A673 (cell line): ENCODE measurements at places on chromosomes 6 and 20. TPM values are rescaled to one million over a fixed set of nuclear protein-coding genes. Genes with fewer than 3 reads are reported as not detected.

DNA sequence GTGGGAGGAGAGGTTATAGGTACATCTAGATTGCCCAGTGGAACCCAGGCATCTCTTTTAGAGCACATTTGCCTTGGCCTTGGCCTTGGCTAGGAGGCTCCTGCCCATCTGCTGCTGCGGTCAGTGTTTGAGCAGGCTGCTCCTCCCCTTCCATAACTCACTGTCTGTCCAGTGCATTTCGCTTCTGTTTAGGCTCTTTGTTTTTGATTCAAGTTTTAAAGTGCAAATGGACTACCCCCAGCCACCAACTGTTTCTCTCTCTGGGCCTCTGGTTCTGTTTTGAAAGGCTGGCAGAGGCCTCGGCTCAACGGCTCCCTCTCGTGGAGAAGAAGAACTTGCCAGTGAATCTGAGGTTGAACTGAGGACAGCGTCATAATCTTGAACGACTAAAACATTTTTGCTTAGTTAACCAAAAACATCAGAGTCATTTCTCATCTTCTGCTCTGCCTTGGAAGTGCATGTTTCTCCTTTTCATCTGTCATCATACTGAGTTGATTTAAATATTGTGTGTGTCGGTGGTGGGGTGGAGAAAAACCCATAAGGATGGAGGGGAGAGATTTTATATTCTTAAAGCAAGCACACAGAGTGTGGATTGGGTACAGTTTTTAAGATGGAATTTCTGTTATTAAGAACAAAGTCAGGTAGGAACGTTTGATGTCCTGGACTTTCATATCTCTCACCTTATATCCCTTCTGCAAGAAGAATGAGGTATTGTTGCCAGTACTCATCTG, 171.4 kb downstream of the DTNBP1 start:
- no peak overlapping the region for H3K4me3 ChIP-seq
- H3K36me3 ChIP-seq, result peaks cover 29% of the 10 kb centered on the region
- H3K27me3 ChIP-seq, result no peaks in the 10 kb centered on the region
- peaks cover 39% of the 10 kb centered on the region for H3K4me1 ChIP-seq
- no peak overlapping the region for H3K27ac ChIP-seq

GRCh38 chr20:41245086-41245707, 72.3 kb downstream of the ZHX3 start:
- DNase-seq, result no peak
- H3K4me3 ChIP-seq, result no peak overlapping the region

DNA sequence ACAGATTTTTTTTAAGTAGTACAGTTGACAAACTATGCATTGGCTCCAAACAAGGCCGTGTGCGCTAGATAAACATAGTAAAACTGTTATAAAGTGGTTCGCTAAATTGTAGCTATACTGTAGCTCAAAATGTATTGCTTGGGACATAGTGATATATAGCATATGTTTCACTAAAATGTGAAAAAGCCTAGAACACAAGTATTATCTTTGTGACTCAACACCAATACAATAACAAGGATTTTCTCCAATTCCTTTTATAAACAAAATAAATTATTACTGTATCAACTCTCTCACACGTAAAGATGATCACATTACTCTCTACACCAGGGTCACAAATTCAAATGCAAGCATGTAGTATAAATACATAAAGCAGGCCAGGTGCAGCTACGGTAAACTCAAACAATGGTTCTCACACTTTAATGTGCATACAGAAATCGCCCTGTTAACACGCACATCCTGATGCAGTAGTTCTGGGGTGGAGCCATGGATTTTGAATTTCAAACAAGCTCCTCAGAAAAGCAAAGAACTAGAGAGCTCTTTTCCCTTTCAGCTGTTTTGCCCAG, 214.6 kb downstream of the GMDS start:
- H3K4me1 ChIP-seq, result peaks cover 32% of the 10 kb centered on the region
- H3K36me3 ChIP-seq, result no peaks in the 10 kb centered on the region
- no peak for DNase-seq
- no peaks in the 10 kb centered on the region for H3K27me3 ChIP-seq

DNA sequence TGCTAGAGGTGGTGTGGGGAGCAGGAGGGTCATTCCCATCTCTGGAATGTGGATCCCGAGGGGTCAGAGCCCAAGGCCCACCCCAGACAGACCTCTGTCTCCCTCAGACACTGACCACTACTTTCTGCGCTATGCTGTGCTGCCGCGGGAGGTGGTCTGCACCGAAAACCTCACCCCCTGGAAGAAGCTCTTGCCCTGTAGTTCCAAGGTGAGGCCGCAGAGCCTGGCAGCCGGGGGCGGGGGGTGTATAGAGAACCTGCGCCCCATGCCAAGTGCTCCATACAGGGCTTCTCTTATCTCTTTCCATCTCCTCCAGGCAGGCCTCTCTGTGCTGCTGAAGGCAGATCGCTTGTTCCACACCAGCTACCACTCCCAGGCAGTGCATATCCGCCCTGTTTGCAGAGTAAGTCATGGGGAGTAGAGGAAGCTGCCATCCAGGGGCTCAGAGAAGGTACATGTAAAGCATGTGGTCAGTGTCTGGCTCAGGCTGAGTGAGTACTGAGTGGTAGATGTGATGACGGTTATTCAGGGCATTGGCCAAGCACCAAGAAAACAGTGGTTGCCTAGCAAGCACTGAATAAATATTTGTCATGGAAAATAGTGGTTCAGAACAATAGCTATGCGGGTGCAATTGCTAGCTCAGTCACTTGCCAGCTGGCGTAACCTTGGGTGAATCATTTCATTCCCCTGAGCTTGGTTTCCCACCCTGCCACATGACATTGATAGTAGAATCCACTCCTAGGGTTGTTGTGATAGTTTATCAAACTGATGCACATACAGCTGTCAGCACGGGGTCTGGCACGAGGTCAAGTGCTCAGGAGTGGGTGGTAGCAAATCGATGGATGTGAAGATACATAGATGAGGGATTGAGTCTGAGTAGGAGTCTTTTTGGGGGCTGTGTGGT, 3.5 kb downstream of the PIGT start:
- H3K27me3 ChIP-seq, result no peaks in the 10 kb centered on the region
- peaks cover 34% of the 10 kb centered on the region for H3K36me3 ChIP-seq
- peaks cover 12% of the 10 kb centered on the region for H3K4me1 ChIP-seq

GRCh38 chr20:3209946-3210317, 634 bp downstream of the ITPA start:
- H3K4me1 ChIP-seq, result no peaks in the 10 kb centered on the region
- H3K27ac ChIP-seq, result peak overlapping the region; percentile 83
- DNase-seq, result no peak
- H3K4me3 ChIP-seq, result peak overlapping the region; percentile 81
- H3K36me3 ChIP-seq, result peaks cover 9% of the 10 kb centered on the region

CD83 gene
- total RNA-seq, result 14.4 and 15.0 TPM in 2 replicates

- no peak overlapping the region for H3K4me3 ChIP-seq
- no peak for DNase-seq
- H3K36me3 ChIP-seq, result no peaks in the 10 kb centered on the region
- H3K27me3 ChIP-seq, result no peaks in the 10 kb centered on the region
Observed at GRCh38 chr6:168534265-168534664, 93.3 kb downstream of the SMOC2 start.

PACSIN1 gene
- total RNA-seq, result 0.13 TPM in 1 of 2 replicates, not detected in the other

DNA sequence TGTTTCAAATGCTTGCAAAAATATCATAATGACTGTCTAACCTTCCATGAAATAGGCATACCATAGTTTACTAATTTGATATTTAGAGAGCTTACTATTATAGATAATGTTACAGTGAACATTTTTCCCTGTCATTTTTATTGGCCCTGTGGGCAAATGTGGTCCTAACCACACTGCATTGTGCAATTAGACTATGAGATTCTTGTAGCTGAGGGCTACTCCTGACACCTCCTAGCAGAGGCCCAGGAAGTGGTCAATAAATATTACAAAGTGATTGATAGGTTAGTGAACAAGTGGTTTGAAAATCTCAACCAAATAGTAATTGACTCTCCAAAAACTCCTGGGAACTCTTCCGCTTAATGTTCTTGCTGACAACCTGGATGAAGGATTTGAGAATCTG, 160.5 kb upstream of the KCNG1 start:
- H3K27me3 ChIP-seq, result peaks cover 46% of the 10 kb centered on the region
- no peak overlapping the region for H3K27ac ChIP-seq
- no peaks in the 10 kb centered on the region for H3K4me1 ChIP-seq
- no peak for DNase-seq
- H3K36me3 ChIP-seq, result no peaks in the 10 kb centered on the region

DNA sequence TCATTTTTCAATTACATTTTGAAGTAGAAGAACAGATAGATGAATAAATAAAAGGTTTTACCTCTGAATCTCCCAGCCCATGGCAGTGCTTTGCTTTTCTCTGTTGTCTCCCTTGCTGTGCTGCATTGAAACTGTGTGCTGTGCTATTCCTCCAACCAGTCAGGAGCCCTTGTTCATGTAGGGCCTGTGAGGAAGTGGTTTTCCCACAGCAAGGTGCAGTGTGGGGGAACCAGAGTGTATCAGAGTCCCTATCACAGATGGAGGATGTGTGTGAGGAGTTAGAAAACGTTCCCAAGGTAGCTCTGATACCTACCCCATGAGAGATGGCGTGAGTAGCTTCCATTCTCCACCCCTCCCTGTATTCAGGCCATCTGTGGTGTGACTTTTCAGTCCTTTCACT, 72.8 kb upstream of the RALGAPA2 start:
- H3K4me3 ChIP-seq, result no peak overlapping the region
- H3K36me3 ChIP-seq, result no peaks in the 10 kb centered on the region
- peaks cover 17% of the 10 kb centered on the region for H3K4me1 ChIP-seq
- DNase-seq, result no peak

DNA sequence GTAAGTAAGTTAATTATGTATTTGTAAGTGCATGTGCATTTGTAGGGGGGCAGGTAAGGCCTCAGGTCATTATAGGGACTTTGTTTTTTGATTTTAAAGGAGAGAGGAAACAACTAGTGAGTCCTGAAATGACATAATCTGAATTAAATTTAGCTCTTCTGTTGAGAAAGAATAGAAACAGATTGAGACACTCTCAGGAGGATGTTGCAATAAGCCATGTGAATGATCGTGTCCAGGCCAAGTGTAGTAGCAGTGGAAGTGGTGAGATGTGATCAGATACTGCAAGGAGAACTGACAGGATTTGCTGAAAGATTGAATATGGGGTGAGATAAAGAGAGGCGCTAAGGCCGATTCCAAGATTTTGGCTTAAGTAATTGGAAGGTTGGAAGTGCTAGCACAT, 2.6 kb upstream of the CENPW start:
- peak; percentile 2 for DNase-seq
- no peaks in the 10 kb centered on the region for H3K36me3 ChIP-seq
- no peaks in the 10 kb centered on the region for H3K27me3 ChIP-seq
- no peak overlapping the region for H3K4me3 ChIP-seq
- H3K4me1 ChIP-seq, result peaks cover 8% of the 10 kb centered on the region

SIM1 gene
- total RNA-seq, result 0.17 and 0.22 TPM in 2 replicates
